ENCODE measurements at places on chromosomes 1 and 21. TPM values are rescaled to one million over a fixed set of nuclear protein-coding genes. Genes with fewer than 3 reads are reported as not detected.

DNA sequence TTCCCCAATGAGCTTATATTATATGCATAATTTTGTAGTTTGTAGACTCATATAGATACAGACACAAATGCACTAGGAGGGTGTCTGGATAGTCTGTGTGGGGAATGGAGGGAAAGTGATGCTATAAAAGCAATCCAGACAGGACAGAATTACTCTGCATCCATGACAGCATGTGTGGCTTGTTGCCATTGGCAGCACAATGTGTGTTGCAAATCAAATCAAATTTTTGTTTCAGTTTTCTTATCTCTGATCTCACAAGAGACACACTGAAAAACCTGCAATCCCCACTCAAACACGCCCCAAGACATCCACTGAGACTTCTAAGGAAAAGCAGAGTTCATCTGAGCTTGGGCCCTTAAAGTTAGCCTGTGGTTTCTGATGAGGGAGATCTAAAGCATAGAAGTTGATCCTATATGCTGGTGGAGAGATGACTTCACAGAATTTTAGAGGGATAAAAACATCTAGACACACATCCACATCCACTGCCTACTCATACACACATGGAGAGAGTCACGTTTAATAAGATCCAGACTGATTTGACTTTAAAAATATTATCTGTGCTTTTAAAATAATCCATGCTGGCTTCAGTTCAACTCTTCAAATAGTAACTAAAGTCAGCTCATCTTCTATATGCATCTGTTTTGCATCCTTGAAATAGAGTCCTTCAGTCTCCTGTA is 313.0 kb upstream of the PLXNA2 start:
- DNase-seq = no peak

- DNase-seq = no peak
Observed at GRCh38 chr1:23288671-23289070, 55.4 kb downstream of the HNRNPR start.

GRCh38 chr1:44377925-44378784 is 23.1 kb upstream of the ERI3 start:
- no peak for DNase-seq

DNA sequence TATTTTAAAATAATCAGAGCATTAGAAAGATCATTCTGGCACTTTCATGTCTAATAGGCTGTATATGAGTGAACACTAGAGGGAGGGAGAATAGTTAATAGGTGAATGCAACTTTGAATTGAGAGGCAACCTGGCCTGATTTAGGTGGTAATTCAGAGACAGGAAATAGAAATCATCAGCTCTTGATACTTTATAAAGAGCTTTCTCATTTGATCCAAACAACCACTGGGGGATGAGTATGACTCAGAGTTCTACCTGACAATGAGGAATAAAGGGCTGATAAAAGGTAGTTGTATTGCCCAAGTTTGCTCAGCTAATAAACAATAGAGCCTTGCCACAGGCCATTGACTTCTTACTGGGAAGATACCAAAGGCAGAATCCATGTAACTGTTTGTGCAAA is 5.2 kb upstream of the FAM89A start:
- DNase-seq = no peak

DNA sequence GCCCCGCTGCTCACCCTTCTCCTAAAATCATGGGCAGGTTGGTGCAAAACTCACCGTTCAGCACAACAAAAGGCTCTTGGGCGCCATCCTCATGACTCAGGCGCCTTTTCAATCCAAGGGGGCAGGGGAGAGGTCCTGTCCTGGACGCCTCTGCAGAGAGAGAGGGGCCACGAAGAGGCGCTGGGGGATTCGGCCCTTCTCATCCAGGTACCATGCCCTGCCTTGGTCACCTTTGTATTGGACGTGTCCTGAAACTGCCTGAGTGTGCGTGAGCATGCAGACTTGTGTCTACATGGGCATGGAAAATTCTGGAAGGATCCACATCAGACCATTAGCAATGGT is 53.5 kb downstream of the SLC37A1 start:
- no peak for DNase-seq

DNA sequence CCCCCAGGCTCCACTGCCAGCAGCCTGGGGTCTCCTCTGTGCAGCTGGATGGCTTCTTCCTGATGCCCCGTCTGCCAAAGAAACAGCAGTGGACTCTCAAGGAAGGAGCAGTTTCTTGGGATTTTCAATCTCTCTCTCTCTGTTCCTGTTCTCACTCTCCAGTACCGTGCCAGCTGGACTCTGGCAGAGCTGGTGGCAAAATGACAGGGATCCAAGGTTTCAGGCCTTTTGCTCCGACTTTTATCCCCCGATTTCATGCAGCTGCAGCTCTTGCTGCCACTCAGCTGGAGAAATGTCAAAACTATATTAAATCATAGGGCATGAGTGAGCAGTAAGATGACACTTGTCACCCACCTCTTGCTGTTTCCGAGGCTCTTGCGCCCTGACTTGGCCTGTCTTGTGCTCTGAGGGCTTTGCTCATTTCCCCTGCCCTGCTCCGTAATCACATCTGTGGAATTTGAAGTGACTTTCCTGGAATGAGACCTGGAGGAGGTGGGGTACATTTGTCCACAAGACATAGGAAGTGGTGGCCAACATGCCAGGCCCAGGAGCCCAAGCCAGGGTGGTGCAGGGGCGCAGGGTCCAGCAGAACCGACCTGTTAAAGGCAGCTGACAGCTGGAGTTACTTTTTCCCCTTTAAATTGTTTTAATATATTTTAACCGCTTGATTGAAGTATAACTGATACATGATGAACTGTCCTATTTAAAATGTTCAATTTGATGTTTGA is 576.2 kb downstream of the PTPRU start:
- peak; percentile 45 for DNase-seq

DNA sequence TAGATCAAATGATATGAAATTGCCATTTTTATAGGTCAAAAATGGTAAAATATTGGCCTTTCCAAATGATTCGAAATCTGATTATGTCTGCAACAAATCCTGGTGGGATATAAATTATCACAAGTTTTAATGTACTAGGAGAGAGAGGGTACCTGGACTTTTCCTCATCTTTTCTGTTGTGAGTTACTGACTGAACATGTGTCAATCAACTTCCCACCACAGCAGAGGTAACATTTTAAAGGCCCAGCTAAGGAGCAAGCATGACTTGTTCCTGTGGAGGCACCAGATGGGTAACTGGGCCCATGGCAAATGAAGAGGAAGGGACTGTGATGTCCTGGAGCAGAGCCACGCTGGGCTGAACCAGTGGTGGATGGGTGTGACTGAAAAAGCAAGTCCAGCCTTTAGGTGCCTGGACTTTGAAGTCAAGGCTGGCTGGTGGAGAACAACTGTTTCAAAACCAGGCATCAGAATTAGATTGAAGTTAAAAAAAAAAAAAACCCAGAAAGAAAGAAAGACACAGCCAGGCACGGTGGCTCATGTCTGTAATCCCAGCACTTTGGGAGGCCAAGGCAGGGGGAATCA is 6.6 kb downstream of the MR1 start:
- no peak for DNase-seq

GRCh38 chr1:179142889-179143299 is 61.0 kb downstream of the TOR3A start:
- no peak for DNase-seq

DNA sequence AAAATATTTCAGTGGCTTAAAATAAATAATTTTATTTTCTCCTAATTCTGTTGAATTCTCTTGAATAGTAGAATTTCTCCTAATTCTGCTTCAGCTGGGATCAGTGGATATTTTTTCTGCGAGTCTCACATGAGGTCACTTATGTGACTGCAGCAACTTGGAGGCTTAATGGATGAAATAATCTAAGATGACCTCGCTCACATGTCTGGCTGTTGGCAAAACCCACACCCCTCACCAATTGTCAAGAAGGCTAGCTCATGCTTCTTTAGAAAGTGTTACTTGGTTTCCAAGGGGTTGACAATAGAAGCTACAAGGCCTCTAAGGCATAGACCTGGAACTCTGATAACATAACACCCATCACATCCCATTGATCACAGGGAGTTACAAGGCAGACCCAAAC is 156.9 kb upstream of the DPYD start:
- DNase-seq = no peak

DNA sequence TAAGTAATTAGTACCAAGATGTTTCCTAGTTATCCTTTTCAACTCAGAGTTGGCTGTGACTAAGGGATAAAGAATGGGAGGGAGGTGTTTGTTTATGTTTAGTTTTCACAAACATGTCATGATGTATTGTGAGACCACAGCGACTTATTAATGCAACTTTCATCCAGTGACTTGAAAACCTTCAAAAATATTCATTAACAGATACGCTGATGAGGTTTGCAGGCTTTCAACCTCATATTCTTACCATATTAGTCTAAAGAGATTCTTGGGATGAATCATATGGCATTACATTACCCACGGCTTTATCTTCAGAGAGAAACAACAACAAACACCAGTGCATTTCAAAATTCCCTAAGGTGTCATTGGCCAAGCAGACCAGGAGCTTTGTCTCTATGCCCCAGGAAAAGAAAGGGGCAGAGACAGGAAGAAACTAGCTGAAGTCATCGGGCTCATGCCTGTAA is 36.4 kb downstream of the PALMD start:
- DNase-seq = no peak

NBPF14 gene
- total RNA-seq = 33.5 TPM

FCRL5 gene
- 0.13 TPM for total RNA-seq

DNAJC28 gene
- 1.6 TPM for total RNA-seq

TMEM125 gene
- not detected for total RNA-seq

AGT gene
- 3.7 TPM for total RNA-seq

All from mesenteric fat pad (tissue), 1 donor.